Type B pancreatic cell (in vitro differentiated cells): ENCODE measurements at places on chromosomes 1 and 21.

GRCh38 chr1:109931189-109931731, 20.6 kb downstream of the CSF1 start:
- H3K4me1 ChIP-seq, result peaks cover 15% of the 10 kb centered on the region
- peaks cover 8% of the 10 kb centered on the region for H3K36me3 ChIP-seq
- no peaks in the 10 kb centered on the region for H3K27me3 ChIP-seq
- peak; percentile 81 for DNase-seq
- peak overlapping the region; percentile 68 for H3K4me3 ChIP-seq

DNA sequence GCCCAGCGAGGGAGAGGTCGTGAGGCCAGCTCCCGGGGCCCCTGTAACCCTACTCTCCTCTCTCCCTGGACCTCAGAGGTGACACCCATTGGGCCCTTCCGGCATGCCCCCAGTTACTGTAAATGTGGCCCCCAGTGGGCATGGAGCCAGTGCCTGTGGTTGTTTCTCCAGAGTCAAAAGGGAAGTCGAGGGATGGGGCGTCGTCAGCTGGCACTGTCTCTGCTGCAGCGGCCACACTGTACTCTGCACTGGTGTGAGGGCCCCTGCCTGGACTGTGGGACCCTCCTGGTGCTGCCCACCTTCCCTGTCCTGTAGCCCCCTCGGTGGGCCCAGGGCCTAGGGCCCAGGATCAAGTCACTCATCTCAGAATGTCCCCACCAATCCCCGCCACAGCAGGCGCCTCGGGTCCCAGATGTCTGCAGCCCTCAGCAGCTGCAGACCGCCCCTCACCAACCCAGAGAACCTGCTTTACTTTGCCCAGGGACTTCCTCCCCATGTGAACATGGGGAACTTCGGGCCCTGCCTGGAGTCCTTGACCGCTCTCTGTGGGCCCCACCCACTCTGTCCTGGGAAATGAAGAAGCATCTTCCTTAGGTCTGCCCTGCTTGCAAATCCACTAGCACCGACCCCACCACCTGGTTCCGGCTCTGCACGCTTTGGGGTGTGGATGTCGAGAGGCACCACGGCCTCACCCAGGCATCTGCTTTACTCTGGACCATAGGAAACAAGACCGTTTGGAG, 23.7 kb upstream of the TNFRSF1B start:
- peaks cover 18% of the 10 kb centered on the region for H3K4me1 ChIP-seq
- no peaks in the 10 kb centered on the region for H3K36me3 ChIP-seq
- H3K4me3 ChIP-seq, result peak overlapping the region; percentile 5
- peaks cover 6% of the 10 kb centered on the region for H3K27me3 ChIP-seq
- DNase-seq, result no peak

- no peak for DNase-seq
- no peaks in the 10 kb centered on the region for H3K4me1 ChIP-seq
- H3K27ac ChIP-seq, result no peak overlapping the region
- H3K27me3 ChIP-seq, result peaks cover 21% of the 10 kb centered on the region
Observed at GRCh38 chr1:19680644-19681043, 16.0 kb downstream of the HTR6 start.

DNA sequence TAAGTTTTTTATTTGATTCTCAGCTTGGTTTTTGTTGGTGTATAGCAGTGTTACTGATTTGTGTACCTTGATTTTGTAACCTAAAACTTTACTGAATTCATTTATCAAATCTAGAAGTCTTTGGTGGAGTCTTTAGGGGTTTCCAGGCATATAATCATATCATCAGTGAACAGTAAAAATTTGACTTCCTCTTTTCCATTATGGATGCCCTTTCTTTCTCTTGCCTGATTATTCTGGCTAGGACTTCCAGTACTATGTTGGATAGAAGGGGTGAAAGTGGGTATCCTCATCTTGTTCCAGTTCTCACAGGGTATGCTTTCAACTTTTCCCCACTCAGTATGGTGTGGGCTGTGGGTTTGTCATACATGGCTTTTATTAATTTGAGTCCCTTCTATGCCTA, 23.6 kb upstream of the MAB21L3 start:
- H3K27ac ChIP-seq, result no peak overlapping the region
- no peak for DNase-seq
- H3K4me3 ChIP-seq, result no peak overlapping the region
- H3K36me3 ChIP-seq, result no peaks in the 10 kb centered on the region

GRCh38 chr1:208047476-208047934, 136.6 kb upstream of the CD34 start:
- H3K36me3 ChIP-seq, result peaks cover 72% of the 10 kb centered on the region
- DNase-seq, result no peak
- H3K4me1 ChIP-seq, result peaks cover 31% of the 10 kb centered on the region
- H3K27ac ChIP-seq, result no peak overlapping the region
- H3K4me3 ChIP-seq, result no peak overlapping the region
- H3K27me3 ChIP-seq, result no peaks in the 10 kb centered on the region
